ENCODE measurements at places on chromosomes 6 and 20.
A peak's percentile ranks its signal among the peaks of the same experiment; 100 is the strongest.

DNA sequence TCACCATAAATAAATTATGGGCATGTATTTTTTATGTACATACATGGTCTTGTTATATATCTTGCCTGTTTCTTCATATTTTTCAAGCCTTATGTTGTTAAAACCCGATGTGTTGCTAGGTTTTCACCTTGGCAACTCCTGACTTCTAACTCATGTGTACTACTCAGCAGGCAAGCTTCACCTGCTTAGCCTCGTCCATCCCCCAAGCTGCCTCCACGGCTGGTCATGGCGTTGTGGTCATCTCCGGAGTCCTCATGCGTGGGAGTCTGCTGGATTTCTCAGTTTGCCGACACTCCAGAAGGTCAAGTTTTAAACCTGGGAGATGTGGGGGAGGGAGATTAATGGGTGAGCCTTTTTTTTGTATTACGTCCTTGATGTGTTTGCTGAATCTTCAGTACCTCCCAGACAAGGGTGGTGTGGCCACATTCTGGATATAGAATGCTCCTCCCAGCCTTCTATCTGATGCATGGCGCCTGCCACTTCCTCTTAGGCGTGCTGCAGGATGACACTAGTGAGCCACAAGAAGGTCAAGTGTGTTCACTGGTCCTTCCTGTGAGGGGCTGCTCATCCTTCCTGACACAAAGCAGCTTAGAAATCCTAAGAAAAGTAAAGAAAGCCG is 26.6 kb upstream of the EDN3 start:
- no peak for DNase-seq

- DNase-seq: no peak
These were observed 1.4 kb upstream of the CDK19 start for GRCh38 chr6:110816677-110817076.

DNA sequence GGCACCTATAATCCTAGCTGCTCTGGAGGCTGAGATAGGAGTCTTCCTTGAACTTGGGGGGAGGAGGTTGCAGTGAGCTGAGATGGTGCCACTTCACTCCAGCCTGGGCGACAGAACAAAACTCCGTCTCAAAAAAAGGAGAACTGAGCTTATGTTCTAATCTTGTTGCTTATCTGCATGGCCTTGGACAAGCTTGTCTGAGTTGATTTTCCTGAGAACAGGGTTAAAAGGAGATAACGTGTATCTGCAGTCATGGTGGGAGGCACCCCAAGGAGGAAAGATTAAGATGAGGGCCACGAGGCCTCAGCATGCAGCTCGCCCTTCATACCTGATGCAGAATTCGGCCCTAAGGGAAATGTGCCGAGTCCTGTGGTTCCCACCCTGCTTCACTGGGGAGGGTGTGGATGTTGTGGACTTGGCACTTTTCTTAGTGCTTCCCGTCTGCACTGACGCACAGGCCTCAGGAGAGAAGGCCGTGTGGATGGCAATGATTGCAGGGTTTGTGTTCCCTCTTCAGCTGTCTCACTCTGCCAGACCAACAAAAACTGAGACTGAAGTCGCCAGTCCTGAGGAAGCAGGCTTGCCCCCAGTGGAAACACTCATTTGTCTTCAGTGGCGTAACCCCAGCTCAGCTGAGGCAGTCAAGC is 56.3 kb downstream of the EZR start:
- DNase-seq: no peak

DNA sequence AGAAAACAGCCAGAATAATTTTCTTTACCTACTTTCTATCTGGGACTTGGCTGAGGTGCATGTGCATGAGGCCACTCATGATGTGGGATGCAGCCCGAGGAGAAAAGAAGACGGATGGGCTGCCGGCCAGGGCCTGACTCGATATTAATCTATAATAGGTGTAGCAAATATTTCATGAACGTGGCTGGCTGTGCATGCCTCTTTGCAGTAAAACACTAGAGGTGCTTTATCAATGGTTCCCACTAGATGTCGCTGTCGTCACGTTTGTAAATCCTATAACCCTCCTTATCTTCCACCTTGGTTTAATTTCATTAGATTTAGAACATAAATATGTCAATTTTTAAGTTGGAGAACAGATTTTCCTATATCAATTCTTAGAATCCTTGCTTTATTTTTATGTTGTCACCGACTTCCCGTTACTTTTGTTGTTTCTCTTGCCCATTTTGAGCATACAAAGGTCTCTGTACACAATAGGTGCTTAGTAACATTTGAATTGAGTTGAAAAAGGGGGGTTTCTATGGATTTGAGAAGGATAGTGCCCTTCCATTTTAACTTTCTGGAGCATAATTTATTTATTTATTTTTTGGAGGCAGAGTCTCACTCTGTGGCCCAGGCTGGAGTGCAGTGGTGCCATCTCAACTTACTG is 19.6 kb upstream of the FERMT1 start:
- DNase-seq: peak; percentile 34

DNA sequence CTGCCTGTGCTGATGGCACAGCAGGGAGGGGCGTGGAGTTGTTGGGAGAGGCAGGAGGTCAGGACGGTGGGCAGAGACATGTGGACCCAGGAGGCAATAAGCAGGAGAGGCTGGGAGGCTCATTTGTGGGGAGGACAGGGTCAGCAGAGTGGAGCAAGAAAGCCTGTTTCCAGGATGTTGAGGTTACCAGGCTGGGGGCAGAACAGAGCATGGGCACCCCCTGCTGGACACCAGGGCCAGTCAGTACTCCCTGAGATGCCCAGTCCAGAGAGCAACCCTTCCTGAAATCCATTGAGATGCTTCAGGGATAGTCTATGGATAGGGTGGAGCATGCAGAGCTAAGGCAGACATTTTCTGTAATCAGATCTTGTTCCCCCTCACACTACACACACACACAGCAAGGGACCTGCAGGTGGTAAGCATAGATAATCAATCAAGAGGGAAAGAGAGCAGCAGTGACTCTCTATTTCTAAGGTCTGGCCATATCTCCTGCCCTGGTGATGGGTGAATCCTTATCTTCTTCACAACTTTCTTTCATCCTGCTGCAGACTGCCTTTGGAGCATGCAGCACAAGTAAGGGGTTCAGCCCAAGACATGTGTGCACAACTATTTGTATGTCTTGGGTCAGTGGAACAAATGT is 41.7 kb downstream of the MOCS1 start:
- peak; percentile 11 for DNase-seq

- no peak for DNase-seq
These were observed 57.7 kb upstream of the CD83 start for GRCh38 chr6:14059791-14060436.

GRCh38 chr6:6659600-6660327 is 71.2 kb downstream of the LY86 start:
- no peak for DNase-seq

DNA sequence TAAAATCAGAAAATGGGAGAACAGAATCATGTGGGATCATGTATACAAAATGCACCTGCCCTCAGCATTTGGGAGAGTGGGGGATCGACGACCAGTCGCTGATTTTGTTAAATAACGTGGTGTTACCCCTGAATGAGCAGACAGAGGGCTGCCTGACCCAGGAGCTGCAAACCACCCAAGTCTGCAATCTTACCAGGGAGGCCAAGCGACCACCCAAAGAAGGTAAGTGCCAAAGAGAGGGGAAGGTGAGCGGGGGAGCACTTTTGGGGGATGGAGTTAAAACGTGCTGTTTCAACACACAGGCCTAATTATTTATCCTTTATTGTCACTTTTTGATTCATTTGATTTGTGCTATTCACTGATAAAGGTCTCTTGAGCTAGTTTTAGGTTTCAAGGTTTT is 4.1 kb downstream of the ADGRB3 start:
- no peak for DNase-seq

DNA sequence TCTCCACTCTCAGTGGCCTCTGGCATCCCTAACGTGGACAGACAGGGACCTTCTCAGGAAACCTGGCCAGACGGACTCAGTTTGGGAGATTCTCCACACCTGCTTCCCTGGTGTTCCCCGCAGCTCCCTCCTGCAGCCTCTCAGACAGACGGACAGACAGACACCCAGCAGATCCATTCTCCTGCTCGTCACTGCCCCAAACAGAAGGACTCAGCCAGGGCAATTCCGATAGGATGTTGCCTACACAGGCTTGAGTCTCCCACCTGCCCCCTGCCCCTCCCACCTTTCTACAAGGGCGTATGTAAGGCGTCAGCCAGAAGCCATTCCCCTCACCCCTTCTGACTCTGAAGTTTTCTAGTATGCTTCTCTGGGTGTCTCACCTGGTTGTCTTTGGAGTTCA is 428 bp downstream of the CCM2L start:
- no peak for DNase-seq

DNA sequence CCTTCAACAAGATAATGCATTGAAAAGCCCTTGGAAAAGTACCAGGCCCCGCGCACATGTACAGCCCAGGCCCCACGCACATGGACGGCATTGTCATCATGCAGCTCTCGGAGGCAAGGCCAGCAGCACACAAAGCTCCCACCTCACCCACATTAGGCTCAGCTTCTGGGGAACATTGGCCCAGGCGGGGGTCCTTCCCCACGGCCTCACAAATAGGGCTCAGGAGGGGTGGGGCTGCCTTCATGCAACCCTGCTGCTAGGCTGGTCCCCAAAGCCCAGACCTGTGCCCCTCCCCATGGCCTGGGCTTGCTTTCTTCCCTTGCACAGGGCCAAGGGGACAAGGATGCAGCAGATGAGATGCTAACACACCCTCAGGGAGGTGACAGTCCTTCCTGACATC is 26.7 kb downstream of the NPEPL1 start:
- no peak for DNase-seq

- DNase-seq: no peak
These were observed 209.8 kb downstream of the GJA1 start for GRCh38 chr6:121645100-121645745.

GRCh38 chr6:102907181-102907580 is 1513.7 kb downstream of the GRIK2 start:
- DNase-seq: no peak

DNA sequence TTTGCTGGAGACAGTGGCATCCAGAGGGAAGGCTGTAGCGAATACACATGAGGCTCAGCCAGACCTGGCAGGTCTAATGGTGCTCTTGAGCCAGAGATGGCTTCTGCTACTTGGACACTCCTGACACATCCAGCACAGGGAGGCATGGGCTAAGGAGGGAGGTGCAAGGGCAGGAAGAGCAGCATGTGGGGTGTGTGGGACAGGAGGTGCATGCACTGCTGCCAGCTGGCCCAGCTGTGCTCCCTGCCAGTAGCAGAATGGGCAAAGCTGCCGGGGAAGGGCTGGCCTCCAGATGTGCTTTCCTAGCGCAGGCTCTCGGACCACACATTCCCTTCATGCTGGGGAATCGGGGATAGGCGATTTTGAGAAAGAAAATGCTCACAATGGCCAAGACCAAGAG is 309.2 kb downstream of the CDC5L start:
- no peak for DNase-seq

GRCh38 chr20:53557130-53557529 is 36.5 kb downstream of the ZNF217 start:
- DNase-seq: no peak

DNA sequence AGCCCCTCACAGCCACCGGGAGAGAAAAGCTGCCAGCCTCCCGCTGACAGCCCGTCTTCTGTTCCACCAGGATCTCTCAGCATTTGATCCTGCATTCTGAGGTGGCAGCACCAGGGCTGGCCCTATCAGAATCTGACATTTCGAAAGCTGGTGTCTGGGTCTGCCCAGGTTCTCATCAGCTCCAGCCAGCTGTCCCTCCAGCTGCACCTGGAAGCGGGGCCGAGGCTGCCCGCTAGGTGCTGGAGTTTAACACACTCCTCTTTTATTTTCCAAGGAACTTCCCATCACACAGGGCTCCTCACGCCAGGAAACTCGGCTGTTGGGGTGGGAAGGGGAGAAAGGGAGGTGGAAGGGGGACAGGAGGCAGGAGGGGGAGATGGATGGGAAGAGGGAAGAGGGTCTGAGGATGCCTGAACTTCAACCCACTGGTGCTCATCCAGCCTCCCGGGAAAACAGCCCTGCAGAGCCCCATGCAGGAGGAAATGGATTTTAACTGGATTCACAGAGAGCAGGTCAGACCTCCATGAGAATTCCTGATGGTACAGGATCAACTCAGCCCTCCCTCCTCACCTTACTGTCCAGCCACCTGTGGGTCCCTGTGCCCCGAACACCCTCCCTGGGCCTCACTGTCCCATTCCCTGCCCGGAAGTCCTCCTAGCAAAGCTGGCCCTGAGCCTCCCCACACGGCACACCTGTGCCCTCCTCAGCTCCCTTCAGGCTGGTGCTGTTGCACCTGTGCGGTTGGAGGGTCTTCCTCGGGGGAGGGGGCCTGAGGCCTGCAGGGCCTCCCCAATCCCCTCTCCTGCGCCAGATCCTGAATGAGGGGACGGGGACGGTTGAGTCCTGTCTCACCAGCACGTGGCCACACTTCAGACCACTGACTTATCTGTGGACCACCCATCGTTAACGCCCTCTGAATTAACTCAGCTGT is 3.9 kb upstream of the LSM14B start:
- no peak for DNase-seq

GRCh38 chr20:14117768-14118167 is 122.5 kb downstream of the MACROD2 start:
- DNase-seq: no peak

DNA sequence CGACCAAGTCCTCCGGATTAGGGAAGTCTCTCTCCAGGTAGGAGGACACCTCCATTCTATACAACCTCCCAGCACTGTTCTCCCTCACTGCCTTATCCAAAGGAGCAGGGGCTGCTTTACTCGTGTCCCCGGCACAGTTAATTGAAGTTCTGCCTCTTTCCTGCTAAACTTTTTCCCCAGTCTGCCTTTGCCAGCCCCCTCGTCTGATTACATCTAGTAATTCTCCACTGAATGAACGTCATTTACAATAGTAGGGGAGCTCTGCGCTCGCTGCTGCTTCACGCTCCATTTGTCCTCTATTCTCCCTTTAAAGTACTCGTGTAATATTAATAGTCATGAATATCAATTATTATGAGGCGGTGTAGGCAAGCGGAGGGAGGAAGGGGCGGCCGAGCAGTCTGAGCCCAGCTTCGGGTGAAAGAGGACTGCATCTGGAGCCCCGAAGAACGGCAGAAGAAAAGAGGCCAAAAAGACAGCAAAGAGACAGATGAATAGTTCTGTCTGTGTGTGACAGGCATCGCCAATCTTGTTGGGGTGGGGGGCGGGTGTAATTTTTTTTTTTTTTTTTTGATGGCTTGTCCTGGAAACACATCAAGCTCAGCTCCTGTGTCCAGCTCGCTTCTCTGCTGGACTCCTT is 2.9 kb downstream of the TFAP2B start:
- no peak for DNase-seq

GRCh38 chr6:53961679-53962370 is 149.4 kb upstream of the MLIP start:
- DNase-seq: no peak

DNA sequence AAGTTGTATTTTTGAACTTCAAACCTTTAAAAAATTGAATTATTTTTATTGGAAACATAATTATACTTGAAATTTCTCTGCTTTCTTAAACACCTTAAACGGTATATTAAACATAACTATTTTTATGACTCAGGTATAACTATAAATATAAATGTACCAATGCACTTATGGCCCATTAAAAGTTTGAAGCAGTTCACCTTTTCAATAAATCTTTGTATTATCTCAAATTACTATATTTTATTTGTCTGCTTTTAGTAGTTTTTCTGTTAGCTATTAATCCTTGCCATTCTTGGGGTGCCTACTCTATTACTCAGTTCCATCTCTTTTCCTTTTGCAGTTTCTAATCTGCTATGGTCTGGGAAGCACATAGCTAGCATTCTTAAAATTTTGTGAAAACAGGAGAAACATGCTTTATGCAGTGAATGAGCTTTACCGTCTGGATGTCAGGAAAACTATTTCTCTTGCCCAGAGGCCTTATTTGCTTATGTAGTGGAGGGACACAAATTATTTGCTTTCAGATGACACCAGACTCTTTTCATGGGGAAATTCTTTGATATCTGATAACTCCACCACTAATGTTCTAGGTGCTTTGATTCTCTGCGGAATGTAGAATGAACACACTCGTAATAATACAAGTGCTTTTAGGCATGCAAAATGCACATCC is 378.9 kb upstream of the CITED2 start:
- DNase-seq: no peak

Data from skin of body (tissue), 3 donors.